ENCODE measurements at places on chromosomes 2 and 18. TPM values are rescaled to one million over a fixed set of nuclear protein-coding genes. Genes with fewer than 3 reads are reported as not detected.

Gene OTX1
- total RNA-seq: not detected

Gene HYCC2
- 34.8 TPM for total RNA-seq

Gene AGXT
- not detected for total RNA-seq

Gene REG3A
- not detected for total RNA-seq

Gene TUBA4B
- not detected for total RNA-seq

Gene SPHKAP
- total RNA-seq: not detected

Gene C2orf78
- total RNA-seq: not detected

Gene ADAM23
- total RNA-seq: 4.2 TPM

Gene METTL21A
- total RNA-seq: 20.5 TPM

Gene VIL1
- total RNA-seq: not detected

Gene ELAC1
- 11.2 TPM for total RNA-seq

Gene IGFBP2
- total RNA-seq: not detected

Gene LAMA1
- total RNA-seq: not detected

Gene C2orf66
- not detected for total RNA-seq

Gene SPR
- total RNA-seq: 1.0 TPM

Gene BCL11A
- total RNA-seq: 1.6 TPM

Gene FBXO15
- 1.5 TPM for total RNA-seq

All from naive thymus-derived CD4-positive, alpha-beta T cell (primary cell).